ENCODE measurements at places on chromosomes 2 and 18.
A peak's percentile ranks its signal among the peaks of the same experiment; 100 is the strongest.

GRCh38 chr18:34083910-34084535 lies 140.7 kb downstream of the NOL4 start:
- DNase-seq, result no peak

GRCh38 chr2:99743146-99743545 lies 253.3 kb upstream of the REV1 start:
- DNase-seq, result no peak

GRCh38 chr2:95294579-95295250 lies 2.4 kb upstream of the KCNIP3 start:
- DNase-seq, result no peak

DNA sequence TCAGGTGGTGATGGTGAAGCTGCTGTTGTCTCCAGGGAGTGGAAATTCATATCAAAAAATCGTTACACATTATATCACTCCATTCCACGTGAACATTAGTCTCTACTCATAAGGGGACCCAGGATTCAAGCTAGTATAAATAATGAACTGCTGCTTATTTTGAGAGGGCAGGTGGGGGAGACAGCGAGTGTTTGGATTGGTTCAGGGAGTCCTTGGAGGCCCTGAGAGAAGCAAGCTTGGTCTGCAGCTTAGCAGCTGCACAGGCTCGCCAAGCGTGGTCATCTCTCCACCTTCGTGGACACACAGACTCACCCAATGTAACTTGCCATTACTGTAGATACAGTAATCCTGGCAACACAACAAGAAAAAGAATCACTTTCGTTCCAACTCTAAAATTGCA lies 177.6 kb downstream of the ZNF521 start:
- no peak for DNase-seq

- DNase-seq, result peak; percentile 39
Observed at GRCh38 chr2:1140389-1141003, 189.8 kb downstream of the SNTG2 start.

All from GM10248 (cell line).